Islet precursor cell (in vitro differentiated cells): ENCODE measurements at places on chromosomes 13 and 19.

GRCh38 chr13:99766641-99767045 is 204.9 kb downstream of the ZIC5 start:
- DNase-seq, result no peak

DNA sequence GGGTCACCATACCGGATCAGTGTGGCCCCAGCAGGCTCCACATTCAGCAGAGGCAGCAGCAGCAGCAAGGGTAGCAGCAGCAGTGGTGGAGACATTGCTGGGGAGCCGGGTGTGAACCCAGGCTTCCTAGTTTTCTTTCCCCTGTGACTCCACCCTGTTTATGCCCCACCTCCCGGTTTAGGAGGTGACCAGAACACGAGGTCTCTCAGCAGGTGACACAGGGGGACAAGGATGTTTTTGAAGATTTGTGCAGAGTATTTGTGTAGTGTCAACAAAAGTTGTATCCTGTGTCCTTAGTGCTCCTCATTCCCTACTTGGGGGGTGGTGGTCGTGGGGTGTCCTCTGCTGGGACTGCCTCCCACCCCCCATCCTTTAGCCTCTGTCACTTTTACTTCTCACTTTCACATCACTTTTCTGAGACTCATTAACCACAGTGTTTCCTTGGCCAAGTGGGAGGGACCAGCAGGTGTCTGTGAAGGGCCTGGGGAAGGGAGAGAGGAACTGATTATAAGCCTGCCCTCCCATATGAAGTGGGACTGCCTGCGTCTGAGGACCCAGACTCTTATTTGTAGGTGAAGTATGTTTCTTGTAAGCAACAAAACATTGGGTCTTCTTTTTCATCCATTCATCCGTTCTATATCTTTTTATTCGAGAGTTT is 15.6 kb upstream of the KCNC3 start:
- DNase-seq, result no peak

DNA sequence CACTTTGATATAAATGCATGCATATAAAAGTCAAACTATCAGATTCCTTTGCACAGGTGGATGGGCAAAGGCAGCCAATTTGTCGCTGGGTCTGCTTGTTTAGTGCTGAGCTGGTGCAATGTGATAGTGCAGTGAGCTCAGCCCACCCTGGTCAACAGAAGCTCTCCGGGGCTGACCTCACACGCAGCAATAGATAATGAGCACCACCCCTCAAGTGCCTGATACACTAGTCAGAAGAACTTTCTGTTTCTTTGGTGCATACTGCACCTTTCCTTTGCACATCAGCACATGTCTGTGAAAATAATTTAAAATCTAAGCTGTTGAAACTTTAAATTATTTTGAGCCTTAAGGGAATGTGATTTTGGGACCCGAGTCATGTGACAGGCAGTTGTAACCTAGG is 20.2 kb downstream of the ATP8A2 start:
- no peak for DNase-seq

DNA sequence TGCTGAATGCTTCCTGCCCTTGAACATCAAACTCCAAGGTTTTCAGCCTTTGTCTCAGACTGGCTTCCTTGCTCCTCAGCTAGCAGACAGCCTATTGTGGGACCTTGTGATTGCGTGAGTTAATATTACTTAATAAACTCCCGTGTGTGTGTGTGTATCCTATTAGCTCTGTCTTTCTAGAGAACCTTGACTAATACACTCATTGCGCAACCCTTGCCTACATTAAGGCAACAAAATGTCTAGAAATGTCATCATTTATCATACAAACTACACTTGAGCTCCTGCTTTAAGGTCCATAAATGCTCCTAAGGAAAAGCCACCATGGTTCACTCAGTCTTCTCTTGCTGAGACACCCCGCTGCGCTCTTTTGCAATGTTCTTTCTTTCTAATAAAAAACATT is 2861.0 kb downstream of the PCDH9 start:
- DNase-seq, result no peak

DNA sequence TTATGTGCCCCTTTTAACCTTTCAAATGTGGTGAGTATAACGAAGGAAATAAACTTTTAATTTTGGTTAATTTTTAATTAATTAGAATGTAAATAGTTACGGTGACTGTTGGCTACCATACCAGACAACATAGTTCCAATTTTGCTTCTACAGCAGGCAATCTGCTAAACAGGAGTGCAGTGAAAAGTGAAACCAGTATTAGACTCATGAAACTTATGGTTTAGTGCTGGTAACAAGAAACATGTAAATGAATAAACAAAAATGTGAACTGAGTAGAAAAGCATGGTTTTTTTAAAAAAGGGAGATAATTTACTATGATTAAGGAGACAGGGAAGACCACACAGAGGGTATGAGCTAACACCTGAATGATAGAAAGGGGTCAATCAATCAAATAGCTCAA is 478.4 kb downstream of the PCDH9 start:
- DNase-seq, result no peak

- no peak for DNase-seq
These were observed 8.2 kb downstream of the SLC25A30 start for GRCh38 chr13:45410001-45410400.
